ENCODE measurements at places on chromosomes 5 and 9.

GRCh38 chr5:154999865-155000264, 13.7 kb upstream of the KIF4B start:
- no peak for DNase-seq

- DNase-seq, result no peak
Observed at GRCh38 chr5:88805151-88805784, 77.7 kb downstream of the MEF2C start.

- DNase-seq, result no peak
Observed at GRCh38 chr5:87598460-87598859, 185.7 kb upstream of the CCNH start.

GRCh38 chr5:128436749-128437188, 101.3 kb downstream of the FBN2 start:
- DNase-seq, result peak; percentile 81

GRCh38 chr9:16257604-16258003, 612.9 kb downstream of the BNC2 start:
- no peak for DNase-seq

DNA sequence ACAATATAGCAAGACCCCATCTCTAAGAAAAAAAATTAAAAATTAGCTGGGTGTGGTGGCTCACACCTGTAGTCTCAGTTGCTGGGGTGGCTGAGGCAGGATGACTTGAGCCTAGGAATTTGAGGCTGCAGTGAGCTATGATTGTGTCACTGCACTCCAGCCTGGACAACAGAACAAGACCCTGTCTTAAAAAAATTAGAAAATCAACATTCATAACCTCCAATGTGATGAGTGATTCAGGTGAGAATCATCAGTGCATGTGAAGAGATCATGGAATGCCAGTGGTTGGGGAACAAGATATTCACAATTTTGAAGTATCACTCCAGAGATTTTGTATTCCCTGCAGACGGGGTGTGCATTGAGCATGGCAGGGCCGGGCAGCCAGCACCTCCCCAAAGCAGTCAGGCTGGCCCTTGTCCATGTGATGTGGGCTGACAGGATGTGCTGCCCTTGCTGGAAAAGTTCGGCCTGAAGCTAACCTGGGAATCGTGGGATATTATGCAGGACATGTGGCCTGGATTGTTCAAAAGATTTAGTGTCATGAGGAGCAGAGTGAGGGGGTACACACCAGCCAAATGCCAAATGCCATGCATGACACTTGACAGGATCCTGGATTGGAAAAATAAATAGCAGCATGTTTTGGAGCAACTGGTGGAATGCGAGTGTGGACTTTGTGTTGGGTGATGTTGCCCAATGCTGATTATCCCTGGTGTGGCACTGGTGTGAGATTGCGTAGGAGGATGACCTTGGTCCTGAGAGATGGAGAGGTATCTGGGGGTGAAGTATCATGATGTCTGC, 189.0 kb downstream of the RGS3 start:
- DNase-seq, result no peak

DNA sequence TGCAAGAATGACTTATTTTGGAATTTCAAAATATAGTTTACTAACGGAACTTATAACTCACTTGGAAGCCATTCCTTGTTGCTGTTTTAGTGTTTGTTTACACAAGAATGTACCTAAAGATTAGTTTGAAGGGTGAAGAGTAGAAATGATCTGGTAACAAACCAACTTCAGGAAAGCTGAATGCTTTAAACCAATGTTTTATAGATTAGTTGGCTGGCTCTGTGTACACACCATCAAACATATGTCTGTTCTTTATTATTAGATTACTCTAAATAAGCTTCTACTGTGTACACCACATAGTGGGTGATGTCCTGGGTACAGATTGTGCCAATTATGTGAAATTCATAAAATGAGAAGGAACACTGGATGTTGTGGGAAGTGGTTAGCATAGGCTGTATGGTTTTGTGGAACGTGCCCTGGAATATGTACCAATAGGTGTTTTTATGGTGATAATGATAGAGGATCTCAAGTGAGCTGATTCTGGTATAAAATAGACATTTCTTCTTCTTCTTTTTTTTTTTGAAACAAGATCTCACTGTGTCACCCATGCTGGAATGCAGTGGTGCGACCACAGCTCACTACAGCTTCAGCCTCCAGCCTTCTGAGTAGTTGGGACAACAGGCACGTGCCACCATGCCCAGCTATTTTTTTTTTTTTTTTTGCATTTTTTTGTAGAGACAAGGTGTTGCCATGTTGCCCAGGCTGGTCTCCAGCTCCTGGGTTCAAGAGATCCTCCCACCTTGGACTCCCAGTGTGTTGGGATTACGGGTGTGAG, 109.3 kb upstream of the DHFR start:
- no peak for DNase-seq

DNA sequence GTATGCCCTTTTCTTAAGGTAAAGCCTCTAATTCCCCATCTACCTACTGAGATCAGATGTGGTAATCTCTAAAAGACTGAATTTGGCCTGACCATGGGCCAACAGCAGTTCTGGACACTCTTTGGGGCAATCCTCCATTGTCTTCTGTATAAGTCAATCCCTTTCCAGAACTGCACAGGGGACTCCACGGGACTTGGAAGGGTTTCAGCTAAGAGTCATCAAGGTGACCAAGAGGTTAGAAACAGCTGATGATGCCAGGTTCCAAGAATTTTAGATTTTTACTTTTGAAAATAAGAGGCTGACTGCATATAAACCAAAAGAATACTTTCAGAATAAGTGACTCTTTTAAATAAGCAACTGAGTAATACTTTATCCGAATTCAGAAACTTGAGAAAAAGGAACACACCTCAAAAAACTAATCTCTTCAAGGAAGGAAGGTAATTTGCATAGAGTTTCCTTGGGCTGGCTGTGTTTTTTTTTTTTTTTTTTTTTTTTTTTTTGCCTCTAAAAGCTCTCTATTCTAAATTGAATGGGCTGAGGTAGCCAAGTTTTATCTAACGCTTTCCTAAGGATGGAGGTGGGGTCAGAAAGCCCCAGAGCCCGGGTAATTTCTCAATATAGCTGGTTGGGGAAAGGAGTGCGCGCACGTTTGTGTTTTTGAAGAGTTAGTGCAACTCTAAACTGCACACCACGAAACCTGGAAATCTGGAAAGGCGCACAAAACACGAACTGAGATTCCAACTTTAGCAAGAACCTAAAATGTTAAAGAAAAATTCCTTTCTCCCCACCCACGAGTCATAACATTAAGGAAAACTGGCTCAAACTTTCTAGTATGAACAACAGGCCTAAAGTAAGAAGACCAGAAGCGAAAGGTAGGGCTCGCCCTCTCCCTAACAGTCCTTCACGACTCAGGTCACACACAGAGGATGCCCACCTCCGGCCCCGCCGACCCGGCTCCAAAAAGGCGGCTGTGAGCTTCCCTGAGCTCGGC, 1.3 kb downstream of the VCP start:
- DNase-seq, result no peak

DNA sequence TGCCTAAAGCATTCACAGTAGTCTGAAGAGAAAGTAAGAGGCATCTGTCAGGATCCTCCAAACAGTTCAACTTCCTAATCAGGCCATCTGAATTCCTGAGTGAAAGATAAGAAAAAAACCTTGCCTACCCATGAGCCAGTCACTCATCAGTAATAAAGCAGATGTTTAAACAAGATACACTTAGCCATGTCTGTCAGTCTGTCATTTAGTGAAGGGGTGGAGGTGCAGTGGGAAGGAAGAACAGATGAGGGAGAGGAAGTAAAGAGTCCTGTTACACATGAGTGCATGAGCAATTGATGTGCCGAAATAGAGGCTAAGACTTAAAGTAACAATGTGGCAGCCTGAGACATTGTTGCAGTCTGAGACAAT, 29.9 kb upstream of the DMRTA1 start:
- DNase-seq, result no peak

DNA sequence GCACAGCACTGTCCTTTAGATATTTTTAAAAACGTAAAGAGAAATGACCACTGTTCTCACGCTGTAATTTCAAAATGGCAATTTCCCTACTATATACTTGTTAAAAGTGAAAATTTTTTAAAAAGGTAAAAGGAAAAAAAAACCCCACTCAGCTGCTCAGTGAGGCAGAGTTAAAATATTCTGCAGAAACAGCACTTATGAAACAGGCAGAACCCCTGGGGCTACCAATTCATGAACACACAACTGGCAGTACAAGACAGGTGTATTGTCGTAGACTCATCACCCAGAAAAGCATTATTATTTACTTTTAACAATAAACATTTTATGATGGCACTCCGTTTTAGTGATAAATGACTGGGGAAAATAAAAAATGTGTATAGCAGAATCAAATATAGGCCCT, 1.5 kb upstream of the RASGRF2 start:
- no peak for DNase-seq

DNA sequence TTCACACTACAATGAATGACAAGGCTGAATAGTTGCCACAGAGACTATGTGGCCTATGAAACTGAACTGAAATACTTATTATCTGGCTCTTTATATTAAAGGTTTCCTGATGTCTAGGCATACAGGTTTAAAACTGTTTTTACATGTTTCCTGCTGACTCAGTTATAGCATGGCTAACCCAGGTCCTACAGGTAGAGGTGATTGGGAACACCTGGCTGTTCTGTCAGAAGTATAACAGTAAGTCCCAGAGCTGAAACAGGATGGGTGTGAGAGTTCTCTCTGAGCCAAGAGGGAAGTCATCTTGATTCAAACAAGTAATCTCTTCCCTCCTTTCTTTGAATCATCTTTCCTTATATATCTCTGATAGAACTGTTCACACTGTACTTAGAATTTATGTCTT, 4.9 kb upstream of the ADGRV1 start:
- no peak for DNase-seq

Data from fibroblast of skin of abdomen (primary cell).